Activated T-cell treated with anti-CD3 and anti-CD28 coated beads, Interleukin-2, amount 50 U/mL, for 24 hours (primary cell): ENCODE measurements at places on chromosomes 6 and 20.

DNA sequence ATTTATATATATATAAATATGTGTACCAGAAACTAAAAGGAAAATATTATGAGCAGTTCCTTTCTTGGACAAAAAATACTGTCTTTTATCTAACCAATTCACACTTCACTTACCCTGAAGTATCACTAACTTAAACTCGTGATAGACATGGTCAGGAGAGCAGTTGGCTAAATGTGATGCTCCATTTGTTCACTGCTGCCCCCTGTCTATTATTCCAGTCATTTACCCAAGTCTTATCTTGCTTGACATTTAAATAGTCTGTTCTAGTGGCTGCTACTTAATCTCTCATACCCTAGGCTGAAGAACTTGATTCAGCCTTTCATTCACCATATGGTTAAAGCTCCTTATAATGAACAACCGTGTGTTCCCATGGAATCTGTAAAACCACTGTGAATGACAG is 789.6 kb upstream of the EYS start:
- DNase-seq = no peak

- no peak for DNase-seq
Observed at GRCh38 chr6:157534134-157534871, 153.3 kb downstream of the ZDHHC14 start.

DNA sequence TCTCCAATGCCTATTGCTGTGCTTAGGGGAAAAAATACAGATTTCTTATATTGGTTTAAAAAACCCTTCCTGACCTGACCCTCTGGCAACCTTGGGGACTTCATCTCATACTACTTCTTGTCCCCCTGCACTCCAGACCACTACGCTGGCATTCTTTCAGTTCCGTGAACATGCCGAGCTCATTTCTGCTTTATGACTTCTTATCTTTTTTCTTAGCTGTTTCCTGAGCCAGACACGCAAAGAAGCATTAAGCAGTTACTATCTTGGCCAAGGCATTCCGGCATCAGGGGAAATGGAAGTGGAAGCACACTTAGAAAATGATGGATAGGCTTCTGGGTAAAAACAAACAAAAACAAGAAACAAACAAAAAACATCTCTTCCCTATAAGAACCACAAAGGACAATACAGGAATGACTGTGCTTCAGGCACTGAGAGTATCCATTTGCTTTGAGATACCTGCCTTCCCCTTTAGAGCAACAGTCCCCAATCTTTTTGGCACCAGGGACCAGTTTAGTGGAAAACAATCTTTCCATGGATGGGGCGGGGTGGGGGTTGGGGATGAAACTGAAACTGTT is 4.4 kb upstream of the CCDC28A start:
- no peak for DNase-seq

- DNase-seq = no peak
Observed at GRCh38 chr6:51830666-51831065, 256.7 kb downstream of the PKHD1 start.

DNA sequence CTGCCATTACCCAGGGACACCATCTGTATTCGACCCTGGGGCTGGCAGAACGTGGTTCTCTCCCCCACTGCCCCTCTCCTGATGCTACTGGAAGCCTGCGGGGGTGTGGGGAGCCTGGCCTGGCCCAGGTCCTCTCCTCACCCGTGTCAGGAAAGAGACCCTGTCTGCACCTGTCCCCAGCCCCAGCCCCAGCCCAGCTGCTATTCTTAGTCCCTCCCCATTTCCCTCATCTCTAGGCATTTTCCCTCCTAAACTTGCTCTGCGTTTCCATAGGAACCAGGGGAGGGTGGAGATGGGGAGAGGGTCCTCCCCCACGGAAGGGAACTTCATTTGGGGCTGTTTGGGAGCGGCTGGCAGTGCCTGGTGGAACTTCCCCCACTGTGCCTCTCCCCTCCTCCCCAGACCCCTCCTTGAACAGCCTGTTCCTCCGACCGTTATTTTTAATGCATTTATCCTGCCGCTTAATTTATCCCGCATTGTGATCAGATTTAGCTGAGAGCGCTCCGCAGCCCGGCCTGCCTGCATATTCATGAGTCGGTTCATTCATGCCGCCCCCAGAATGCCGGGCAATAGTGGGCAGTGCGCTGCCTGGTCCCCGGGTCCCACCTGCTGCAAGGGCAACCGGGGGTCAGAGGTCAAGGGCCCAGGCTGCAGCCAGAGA is 31.8 kb upstream of the DLGAP4 start:
- DNase-seq = no peak

- peak; percentile 69 for DNase-seq
Observed at GRCh38 chr6:137903933-137904821, 37.1 kb downstream of the TNFAIP3 start.
